Esophagus squamous epithelium (tissue), 5 donors: ENCODE measurements at places on chromosomes 11 and 22.

DNA sequence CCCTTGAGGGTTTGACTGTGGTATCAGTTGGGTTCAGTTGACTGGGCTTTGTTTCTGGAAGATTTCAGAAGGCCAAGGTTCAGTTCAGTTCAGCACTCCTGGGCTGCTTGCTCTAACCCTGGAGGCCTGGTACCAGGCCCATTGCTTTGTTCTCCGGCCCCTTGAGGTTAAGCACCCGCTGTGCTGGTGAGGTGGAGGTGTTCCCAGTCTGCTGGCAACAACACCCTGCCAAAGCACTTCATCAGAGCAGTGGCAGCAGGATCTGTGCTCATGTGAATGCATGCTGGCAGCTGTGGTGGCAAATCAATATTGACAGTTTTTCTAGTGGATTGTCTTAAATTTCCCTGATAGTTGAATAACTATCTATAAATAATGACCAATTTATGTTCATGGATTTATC, 3.8 kb upstream of the SCGB1D1 start:
- DNase-seq, result no peak

DNA sequence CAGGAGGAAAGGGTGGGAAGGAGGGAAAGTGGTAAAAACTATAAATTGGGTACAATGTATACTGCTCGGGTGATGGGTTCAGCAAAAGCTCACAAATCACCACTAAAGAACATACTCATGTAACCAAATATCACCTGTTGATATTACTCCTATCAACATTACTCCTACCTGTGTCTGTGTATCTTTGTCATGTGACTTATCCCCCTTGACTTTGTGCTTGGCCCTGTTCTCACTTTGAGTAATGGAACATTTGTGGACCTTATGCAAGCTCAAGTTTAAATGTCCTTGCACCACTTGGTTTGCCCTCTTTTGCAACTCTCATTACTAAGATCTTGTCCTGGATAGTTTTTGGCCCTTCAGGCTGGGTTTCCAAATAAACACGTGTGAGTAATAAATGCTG, 39.0 kb downstream of the ZNF280B start:
- no peak for DNase-seq

DNA sequence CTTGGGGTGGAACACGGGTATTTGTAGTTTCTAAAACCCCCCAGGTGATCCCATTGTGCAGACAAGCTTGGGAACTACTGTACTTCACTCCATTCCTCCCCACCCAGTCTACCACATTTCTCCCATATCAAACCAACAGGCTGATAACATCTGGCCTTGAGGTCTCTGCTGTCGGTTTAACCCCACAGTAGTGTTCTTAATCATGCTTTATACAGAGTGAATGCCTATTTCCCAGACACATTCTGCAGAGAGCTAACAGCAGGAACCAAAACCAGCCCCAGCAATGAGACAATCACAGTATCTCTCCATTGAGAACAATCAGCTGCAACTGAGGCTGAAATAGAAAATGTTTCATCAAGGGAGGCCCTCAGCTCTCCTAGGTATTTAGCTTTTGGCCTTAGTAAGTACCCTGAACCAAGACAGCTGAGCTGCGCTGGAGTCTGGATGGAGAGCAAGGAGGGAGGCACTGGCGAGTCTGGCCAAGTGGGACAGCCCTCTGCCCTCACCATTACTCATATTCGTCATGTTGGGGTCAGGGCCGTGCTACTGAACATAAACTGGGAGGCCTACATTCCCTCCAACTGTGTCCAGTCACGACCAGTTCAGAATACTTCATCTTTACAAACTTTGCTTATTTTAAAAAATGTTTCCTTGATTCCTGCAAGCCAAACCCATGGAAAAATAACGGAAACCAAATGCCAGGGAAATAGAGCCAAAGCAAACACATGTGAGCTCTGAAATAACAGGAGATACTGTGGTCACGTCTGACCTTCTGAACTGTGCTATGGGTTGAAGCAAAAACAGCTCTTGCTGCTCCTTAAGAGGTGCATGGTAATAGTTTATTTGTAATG, 81.0 kb downstream of the CCDC34 start:
- DNase-seq, result no peak

GRCh38 chr11:94481342-94481741, 12.3 kb downstream of the MRE11 start:
- no peak for DNase-seq

DNA sequence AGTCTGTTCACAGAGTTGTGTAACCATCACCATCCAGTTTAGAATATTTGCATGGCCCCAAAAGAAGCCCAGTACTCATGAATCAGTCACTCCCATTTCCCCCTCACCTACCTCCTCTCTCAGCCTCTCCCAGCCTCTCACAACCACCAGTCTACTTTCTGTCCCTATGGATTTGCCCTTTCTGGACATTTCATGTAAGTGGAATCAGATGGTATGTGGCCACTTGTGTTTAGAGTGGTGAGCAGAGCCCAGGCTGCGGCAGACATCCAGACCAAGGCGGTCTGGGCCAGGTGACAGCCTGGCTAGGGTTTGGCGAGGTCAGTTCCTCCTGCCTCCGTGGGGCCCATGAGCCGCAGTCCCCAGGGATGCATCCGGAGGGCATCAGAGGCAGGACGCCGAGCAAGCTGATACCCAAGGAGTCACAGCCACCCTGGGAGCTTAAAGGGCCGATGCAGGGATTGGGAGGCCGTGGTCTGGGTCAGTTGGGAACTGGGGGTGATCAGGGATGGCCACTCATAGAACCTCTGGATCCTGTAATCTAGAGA, 53.3 kb upstream of the CLDN5 start:
- DNase-seq, result no peak

GRCh38 chr11:102559839-102560238, 29.3 kb upstream of the MMP7 start:
- no peak for DNase-seq

- no peak for DNase-seq
Observed at GRCh38 chr11:93529707-93530467, 13.3 kb downstream of the SMCO4 start.

DNA sequence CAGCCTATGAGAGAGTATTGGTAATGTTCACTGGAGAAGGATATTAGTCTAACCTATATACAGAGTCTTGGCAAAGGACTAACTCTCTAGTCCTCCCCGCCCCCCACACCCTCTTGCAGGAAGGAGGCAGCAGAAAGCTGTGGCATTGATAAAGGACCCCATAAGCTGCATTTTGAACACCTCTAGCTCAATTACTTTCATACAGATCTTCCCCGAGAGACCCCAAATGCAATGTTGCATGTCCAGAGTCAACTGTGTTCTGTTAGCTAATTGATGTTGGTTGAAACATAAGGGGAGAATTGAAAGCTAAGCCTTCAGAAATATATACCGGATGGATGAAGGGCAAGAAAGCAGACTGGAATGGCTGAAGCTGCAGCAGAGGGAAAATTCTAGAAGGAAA, 2.8 kb downstream of the MAP6 start:
- no peak for DNase-seq

- no peak for DNase-seq
Observed at GRCh38 chr11:128328955-128329551, 258.3 kb downstream of the ETS1 start.

DNA sequence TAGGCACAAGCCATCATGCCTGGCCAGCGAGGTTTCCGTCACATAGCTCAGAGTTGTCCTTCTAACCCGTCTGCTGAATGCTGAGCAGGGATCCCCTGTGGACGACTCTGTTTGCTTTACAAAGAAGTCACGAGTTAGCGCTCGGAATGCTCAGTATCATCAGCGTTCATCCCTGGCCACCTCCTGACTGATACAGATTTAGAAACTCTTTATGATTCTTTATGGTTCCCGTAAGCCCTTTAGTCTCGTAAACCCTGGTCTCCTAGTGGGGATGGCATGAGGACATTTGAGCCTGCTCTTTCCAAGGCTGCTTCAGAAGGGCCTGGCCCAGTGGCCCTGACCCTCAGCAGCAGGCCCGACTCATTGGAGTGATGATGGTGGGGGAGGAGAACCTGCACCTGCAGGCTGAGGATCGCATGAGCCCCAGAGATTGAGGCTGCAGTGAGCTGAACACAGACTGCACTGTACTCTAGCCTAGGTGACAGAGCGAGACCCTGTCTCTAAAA, 9.6 kb downstream of the PEX26 start:
- no peak for DNase-seq

GRCh38 chr11:3905080-3905953, 49.9 kb downstream of the STIM1 start:
- no peak for DNase-seq

- no peak for DNase-seq
Observed at GRCh38 chr22:48153726-48154125, 1391.3 kb downstream of the TBC1D22A start.

DNA sequence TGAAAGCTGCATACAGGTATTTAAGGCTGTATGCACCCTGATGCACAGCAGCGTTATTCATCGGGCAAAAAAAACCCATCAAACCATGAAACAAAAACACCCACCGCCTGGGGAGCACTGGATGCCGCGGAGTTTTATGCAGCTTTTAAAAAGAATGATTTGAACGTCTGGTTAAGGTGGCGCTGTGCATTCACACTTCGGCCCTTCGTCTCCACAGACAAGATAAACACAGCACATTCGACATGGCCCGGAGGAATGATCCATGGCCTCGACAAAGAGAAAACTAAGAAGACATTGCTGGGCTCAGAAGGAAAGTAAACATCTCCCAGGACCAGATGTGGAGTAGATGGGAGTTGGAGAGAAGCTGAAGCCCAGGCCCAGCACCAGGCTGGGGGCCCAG, 40.8 kb upstream of the GAL start:
- no peak for DNase-seq

- DNase-seq, result no peak
Observed at GRCh38 chr11:134565343-134565891, 153.4 kb upstream of the B3GAT1 start.

DNA sequence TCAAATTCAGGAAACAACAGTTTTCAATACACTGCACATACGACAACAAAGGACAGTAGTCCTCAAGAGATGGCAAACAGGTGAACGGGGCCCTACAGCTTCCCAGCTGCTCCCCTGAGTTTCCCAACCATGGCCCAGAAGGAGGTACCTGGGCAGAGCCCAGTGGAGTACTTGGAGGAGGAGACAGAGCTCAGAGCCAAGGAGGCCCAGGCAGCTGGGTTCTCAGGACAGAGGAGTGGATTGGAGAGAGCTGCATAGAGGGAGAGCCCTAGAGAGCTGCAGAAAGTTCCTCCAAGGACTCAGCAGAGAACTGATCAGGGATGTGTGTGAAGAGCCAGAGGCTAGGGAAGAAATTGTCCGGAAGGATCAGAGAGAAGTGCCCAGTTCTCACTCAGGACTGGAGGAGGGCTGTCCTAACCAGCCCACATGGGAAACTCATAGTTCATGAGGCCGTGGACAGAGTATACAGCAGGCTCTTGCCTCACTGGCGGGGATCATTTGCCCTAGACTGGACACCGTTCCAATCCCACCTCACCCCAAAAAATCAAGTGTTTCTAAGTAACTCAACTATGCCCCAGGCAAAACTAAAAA, 7.6 kb upstream of the ASCL2 start:
- DNase-seq, result no peak

DNA sequence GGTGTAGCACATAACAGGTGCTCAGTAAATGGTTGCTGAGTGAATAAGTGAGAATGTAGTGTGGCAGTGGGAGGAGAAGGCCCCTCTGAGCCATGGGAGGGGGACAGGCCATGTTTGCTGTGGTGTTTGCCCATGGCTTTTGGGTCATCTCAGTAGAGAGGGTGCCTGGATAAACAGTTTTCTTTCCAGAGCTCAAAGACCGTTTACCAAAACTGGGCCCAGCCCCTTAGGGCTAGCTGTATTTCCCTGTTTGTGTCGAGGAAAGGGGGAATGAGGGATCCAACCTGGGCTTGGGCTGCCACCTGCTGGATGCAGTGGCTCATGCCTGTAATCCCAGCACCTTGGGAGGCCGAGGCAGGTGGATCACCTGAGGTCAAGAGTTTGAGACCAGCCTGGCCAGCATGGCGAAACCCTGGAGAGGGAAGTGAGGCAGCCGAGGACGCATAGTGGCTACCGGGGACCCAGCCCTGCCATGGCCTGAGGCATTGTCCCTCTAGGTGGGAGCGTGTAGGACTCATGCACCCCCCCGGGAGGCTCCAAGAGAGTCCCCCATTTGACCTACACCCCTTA, 8.7 kb upstream of the LTO1 start:
- DNase-seq, result no peak

DNA sequence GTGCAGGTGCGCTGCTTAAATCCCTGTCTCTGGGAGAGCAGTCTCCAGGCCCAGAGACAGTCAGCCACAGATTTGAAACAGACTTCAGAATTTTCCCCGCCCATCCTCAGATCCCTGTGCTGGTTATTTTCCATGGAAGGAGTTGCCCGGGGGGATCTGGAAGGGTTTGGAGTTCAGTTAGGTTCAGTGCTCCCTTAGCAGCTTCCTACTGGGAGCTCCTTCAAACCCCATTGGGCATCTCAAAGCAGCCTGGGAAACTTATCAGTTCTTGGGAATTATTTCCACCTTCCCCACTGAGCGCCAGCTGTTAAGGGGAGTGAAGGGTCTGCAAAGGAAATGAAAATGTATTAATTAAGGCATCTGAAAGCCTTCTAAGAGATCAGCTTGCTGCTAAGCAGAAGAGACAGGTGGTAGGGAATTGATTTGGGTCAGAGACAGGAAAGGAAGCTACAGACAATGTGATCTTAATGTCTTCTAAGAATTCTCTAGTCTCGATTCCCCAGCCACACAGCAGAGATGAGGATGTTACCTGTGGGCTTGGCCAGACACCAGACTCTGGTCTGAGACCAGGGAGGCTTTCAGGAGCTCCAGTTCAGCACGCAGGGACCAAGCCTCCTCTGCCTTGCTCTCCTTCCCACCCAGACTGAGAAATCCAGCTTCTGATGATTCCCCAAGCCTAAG, 106.2 kb upstream of the TBCEL start:
- DNase-seq, result no peak

GRCh38 chr11:82536706-82537105, 197.0 kb downstream of the FAM181B start:
- DNase-seq, result no peak

GRCh38 chr11:69559181-69559580, 77.7 kb downstream of the LINC01488 start:
- DNase-seq, result no peak

- no peak for DNase-seq
Observed at GRCh38 chr22:26983311-26983710, 325.9 kb downstream of the MIAT start.
